Kidney tubule cell (primary cell): ENCODE measurements at places on chromosomes 3 and 15.

DNA sequence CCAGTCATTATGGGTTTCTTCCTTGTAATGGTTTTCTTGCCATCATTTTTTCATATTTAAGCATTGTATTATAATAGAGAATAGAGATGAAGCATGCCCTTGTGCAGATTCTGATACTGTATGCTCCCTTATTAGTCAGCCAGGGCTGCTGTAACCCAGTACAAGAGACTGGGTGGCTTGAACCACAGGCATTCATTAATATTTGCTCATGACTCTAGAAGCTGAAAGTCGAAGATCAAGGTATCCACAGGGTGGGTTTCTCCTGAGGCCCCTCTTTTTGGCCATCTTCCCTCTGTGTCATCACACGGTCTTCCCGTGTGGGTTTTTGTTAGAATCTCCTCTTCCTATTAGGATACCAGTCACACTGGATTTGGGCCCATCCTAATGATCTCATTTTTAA is 74.5 kb downstream of the FOXP1 start:
- peak; percentile 48 for DNase-seq

DNA sequence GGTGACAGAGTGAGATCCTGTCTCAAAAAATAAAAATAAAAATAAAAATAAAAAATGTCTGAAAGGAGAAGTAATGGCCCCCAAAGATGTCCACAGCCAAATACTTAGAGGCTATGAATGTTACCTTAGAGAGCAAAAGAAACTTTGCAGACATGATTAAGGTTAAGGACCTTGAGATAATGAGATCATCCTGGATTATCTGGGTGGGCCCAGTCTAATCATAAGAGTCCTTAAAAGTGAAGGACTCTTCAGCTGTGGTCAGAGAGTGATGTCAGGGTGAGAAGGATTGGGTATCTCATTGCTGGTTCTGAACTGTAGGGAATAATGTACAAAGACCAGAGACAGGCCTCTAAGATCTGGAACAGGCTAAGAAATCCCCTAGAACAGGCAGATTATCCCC is 84.9 kb upstream of the POU1F1 start:
- DNase-seq: no peak

DNA sequence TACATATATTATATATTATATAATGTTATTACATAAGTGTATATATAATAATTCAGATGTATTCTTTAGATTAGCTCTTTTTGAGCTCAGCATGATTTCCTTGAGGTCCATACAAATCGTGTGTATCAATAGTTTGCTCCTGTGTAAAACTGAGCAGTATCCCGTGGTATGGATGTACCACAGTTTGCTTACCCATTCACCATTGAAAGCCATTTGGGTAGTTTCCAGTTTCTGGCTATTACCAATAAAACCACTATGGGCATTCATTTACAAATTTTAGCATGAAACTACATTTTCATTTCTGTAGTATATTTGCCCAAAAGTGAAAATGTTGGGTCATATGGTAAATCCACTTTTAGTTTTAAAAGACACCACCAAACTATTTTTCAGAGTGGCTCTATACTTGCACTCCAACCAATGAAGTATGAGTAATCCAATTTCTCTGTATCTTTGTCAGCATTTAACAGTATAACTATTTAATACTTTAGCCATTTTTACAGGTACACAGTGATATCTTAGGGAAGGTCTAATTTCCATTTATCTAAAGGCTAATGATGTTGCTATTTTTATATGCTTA is 1361.4 kb upstream of the GBE1 start:
- DNase-seq: no peak

- DNase-seq: no peak
Observed at GRCh38 chr15:69719527-69720240, 267.1 kb downstream of the RPLP1 start.

GRCh38 chr15:37372064-37372463 is 271.7 kb upstream of the MEIS2 start:
- DNase-seq: no peak

- no peak for DNase-seq
Observed at GRCh38 chr3:34669490-34669889, 871.1 kb downstream of the PDCD6IP start.

DNA sequence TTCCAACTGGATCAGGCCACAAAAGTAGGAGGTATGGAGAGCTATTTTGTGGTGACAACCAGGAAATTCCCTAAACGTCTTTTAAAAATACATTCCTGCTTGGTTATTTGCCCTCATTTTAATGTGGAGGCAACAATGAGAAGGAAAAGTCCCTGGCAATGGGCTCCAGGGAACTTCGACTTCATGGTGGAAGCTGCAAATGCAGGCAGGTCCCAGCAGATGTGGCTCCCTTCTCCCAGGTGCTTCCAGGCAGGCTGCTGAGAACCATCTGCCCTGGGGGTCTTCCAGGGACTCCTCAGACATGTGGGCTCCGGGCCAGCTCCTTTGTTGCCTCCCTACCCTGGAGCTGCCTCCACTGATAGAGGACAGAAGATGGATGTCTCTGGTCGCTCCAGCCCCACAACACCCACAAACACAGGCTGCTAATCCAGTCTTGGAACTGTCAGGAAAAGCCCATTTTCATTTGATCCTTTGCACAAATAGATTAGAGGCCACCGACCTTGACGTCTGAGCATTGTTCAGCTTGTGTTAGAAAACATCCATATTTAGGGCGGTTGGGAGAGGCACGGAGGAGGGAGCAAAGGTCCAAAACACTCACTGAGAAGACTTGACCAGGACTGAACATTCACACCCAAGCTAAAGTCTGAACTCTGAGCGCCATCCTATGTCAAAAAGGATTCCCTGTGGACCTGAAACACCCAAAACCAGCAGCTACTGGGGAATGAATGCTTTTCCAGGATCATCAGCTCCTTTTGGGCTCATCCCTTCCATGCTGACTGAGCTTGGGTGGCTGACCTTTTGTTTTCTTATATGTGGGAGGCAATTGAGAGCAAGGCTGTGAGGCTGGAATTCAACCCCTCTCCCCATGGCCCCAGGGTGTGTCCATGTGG is 30.2 kb upstream of the SLCO2A1 start:
- DNase-seq: peak; percentile 9

DNA sequence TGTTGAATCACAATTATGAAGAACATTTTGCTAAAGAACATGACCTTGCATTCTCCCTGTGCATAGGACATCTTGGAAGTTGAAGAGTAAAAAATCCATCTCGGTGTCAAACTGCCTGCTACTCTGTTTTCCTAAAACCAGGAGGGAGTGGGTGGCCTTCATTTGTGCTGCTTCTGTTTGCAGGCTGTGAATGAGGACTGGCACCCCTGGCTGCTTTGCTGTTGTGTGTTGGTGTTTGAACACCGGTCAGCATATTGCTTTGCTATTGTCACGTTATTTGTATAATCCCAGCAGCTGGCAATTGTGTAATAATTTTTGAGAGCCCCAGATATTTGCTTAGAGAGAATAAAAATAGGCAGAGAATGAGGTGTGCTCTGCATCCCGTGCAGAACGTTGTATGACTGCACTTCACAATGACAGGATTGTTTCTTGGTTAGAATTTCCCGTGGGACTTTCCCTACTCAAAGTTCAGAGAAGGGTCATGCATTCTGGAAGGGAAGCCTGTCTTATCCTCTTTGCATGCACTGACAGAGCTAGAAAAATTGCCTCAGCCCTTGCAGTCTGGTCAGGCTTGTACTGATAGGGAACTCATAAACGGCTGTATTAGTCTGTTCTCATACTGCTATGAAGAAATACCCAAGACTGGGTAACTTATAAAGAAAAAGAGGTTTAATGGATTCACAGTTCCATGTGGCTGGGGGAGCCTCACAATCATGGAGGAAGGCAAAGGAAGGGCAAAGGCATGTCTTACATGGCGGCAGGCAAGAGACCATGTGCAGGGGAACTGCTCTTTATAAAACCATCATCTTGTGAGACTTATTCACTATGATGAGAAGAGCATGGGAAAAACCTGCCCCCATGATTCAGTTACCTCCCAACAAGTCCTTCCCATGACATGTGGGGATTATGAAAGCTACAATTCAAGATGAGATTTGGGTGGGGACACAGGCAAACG is 16.3 kb downstream of the SV2B start:
- peak; percentile 87 for DNase-seq

DNA sequence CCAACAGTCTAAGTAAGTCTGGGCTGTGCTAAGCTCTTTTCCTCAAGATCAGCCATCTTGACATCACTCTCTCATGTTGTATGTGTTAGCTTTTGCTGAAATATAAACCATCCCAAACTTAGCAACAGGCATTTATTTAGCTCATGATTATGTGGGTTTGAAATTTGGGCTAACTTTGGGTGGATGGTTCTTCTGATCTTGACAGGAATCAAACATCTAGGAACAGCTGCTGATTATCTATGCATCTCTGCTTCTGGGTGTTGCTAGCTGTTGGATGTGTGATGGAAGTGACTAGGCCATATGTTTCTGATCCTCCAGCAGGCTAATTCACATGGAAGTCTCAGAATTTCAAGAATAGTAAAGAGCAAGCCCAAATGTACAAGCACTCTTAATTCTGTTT is 615.2 kb upstream of the TGFBR2 start:
- no peak for DNase-seq

DNA sequence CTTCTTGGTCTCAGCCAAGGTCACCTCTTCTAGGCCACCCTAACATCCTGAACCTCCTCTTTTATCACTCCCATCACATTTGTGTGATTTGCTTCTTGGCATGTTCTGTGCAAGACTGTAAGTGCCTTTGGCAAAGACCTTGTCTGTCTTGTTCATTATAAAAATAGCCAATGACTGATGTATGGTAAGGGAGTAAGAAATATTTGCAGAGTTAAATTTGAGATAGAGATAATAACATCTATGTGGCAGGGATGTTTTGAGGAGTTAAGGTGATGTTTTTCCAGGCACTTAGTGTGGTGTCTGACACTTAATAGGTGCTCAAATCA is 202.3 kb downstream of the CADPS start:
- no peak for DNase-seq

GRCh38 chr15:68012911-68013310 is 41.2 kb upstream of the PIAS1 start:
- DNase-seq: no peak

- DNase-seq: peak; percentile 45
Observed at GRCh38 chr3:142863930-142864920, 24.7 kb downstream of the PCOLCE2 start.

DNA sequence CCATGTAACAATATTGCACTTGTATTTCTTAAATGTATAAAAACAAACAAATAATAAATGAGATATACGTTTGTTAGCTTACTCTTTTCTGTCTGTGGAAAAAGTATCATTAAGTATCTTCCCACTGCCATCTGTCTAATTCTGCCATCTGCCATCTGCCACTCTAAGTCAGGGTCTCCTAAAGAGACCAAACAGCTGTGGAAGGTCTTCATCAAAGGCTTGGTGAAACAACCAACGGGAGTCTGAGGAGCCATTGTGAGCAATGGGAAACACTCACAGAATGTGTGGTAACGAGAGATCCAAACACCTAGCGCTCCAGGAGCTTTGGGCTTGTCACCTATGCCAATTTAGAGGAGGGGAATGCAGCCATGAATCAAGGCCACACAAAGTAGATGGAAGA is 28.7 kb upstream of the PFN2 start:
- no peak for DNase-seq

DNA sequence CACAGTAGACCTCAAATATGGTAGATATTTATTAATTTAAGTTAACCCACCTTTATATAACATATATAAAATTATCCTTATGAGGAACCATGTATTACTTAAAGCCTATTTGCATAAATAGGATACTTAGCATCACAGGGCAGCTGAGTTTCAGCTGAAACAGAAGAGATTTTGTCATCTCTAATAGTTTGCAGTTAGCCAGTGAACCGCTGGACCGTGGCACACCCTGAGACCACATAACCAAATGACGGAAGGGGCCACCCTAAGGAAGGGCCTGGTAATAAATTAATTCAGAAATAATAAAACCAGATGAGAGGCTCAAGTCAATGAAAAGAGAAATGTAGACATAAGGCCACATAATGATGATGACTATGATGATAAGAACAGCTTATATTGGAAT is 107.7 kb downstream of the MYO5A start:
- no peak for DNase-seq

GRCh38 chr3:115052906-115053305 is 94.2 kb downstream of the ZBTB20 start:
- DNase-seq: no peak

DNA sequence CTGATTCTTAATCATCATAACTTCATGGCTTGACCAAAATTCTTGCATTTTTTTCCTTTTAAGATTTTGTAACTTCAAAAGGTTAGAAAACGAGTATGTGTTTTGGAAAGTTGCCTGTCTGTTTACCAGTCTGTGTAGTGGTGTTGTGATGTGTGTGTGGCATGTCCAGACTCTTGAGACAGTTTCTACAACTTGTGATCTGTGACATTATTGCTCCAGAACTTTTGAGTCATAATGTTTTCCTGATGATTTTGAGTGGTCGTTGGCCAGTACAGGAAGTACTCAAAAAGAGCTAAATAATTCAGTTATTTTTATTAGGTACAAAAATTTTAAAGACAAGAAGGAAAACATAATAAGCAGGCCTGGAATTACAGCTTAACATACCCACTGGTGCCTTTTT is 229.0 kb upstream of the C2CD4B start:
- DNase-seq: peak; percentile 20

GRCh38 chr15:62900071-62900802 is 142.3 kb upstream of the TPM1 start:
- no peak for DNase-seq

GRCh38 chr3:195212749-195213375 is 58.1 kb downstream of the XXYLT1 start:
- DNase-seq: no peak

DNA sequence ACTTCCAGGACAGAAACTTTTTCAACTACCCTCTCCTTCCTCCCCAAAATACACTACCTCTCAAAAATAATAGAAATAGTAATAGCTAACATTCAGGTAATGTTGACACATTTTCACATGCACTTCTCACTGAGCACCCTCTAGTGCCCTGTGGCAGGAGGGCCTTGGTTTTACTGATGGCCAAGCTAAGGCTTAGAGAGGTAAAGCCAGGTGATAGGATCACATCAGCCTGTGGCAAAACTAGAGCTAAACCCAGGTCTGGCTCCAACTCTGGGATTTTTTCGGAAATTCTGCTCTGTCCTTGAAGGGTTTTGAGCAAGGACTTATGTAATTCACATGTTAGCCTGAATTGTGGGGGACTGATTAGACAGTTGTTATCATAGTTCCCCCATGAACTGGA is 922 bp upstream of the TAMM41 start:
- peak; percentile 20 for DNase-seq

GRCh38 chr3:140223197-140223596 is 288.2 kb downstream of the CLSTN2 start:
- no peak for DNase-seq

GRCh38 chr3:152461460-152461859 is 192.7 kb downstream of the MBNL1 start:
- DNase-seq: no peak

- no peak for DNase-seq
Observed at GRCh38 chr3:165796701-165797100, 40.5 kb downstream of the BCHE start.

- DNase-seq: no peak
Observed at GRCh38 chr3:151443583-151443982, 17.3 kb downstream of the IGSF10 start.

DNA sequence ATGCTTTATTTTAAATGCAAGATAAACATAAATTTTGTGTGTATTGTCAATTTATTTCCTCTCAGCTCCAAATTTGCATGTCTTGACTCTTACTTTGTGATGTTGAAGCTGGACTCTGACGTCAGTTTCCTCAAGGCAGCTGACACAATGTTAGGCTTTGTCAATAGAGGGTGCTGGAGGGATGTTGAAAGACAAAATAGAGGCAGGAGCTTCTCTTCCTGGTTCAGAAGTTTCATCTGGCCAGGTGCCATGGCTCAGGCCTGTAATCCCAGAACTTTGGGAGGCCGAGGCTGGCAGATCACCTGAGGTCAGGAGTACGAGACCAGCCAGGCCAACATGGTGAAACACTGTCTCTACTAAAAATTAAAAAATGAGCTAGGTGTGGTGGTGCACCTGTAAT is 408.6 kb downstream of the GBE1 start:
- DNase-seq: peak; percentile 58
